ENCODE measurements at places on chromosomes 7 and 10.

GRCh38 chr7:90181485-90181884, 27.2 kb downstream of the STEAP1 start:
- DNase-seq, result no peak

- no peak for DNase-seq
These were observed 172.7 kb downstream of the PLXNA4 start for GRCh38 chr7:132403465-132404110.

DNA sequence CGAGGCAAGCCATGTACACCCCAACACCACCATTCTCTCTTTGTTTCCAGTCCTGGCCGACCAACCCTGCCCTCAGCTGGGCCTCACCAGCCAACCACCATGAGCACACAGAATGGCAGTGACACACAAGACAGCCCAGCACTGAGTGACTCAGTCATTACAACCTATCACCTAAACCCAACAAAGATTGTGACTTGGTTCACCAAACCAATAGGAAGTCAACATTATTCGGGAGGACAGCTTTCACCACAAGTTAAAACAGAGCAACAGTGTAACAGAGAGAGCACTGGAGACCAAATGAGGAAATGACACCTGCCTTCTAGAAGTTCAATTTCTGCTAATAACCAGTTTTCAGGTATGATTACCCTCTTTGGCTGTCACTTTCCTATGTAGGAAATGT, 72.1 kb downstream of the DNMBP start:
- DNase-seq, result no peak

- DNase-seq, result no peak
These were observed 164.5 kb upstream of the LRGUK start for GRCh38 chr7:133962646-133963045.

DNA sequence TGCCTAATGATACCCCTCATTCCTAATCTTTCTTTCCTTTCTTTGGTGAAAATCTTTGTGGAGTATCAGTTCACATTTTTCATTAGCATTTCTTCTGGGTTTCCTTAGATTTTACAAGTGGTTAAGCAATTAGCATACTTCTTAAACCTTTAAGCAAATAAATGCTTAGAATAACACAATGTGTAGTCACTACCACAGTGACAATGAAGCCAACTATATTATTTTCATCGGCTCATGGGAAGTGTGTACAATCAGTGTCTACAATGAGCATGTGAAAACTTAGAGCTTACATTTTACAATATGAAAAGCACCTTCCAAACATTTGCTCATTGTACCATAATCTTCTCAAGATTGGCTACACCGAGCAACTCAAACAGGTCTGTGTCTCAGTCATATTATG, 176.2 kb upstream of the PLXNA4 start:
- DNase-seq, result no peak

DNA sequence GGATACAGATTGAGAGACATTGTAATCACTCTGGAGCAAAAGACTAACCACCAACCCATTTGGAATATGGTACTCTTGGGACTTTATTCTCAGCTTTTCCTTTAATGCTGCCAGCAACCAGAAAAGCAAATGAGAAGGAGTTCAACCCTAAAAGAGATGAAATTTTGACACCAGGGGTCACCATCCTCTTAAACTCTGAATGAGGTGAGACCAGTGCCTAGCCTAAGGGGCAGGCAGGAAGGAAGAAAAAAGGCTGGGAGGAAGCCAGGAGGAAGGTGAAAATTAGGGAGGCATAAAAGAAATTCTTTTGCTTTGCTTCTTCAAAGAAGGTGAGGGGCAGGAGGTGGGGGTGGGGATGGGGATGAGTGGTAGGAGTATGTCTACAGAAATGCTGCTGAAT, 135.8 kb downstream of the JAZF1 start:
- DNase-seq, result no peak

- no peak for DNase-seq
These were observed 58.1 kb upstream of the ST8SIA6 start for GRCh38 chr10:17512341-17513001.

DNA sequence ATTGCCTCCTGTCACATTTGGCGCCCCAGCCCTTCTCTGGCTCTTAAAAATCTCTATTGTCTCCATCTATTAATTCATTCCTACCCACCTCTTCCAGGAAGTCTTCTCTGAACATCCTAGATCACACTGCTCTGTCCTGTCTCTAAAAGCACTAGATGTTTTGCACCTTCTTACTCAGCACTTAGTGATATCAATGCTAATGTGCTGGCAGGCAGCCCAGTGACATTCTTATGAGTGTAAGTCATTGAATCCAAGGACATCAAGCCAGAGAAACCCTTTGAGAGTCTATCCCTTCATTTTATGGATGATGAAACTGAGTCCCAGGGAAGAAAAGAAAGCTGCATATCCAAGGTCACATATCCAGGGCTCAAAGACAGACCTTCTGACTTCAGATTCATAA, 48.3 kb upstream of the PAX2 start:
- DNase-seq, result no peak

DNA sequence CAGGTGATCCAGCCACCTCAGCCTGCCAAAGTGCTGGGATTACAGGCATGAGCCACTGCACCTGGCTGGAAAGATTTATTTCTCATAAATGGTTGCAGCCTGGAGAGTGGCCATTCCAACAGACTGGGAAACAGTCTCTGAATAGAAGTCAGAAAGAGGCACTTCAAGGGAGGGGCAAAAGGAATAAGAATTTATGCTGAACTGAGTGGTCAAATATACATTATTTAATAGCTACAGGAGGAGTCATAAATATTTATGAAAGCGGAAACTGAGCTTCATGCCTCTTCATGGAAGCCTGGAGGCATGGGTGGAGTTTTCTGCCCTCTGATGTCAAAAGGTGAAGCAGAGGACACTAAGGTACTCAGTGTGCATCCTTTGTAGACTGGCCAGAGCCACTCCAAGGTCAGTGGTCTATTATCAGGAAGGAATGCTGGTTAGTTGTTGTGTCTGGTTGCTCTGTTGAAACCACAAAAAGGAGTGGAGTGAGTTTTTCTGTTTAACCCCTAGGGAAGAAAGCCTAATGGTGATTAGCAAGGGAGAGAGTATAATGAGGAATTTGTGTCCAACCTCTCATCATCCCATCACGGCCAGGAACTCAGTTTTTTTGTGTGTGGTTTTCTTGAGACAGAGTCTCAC, 9.3 kb upstream of the NRBF2 start:
- no peak for DNase-seq

- DNase-seq, result no peak
These were observed 48.6 kb upstream of the MKLN1 start for GRCh38 chr7:131279044-131279443.

- peak; percentile 74 for DNase-seq
These were observed 75.7 kb upstream of the EFCAB10 start for GRCh38 chr7:105656922-105657521.

- peak; percentile 79 for DNase-seq
These were observed 9.9 kb downstream of the FAM131B start for GRCh38 chr7:143352531-143353002.
